ENCODE measurements at places on chromosomes 2 and 18.
A peak's percentile ranks its signal among the peaks of the same experiment; 100 is the strongest.

DNA sequence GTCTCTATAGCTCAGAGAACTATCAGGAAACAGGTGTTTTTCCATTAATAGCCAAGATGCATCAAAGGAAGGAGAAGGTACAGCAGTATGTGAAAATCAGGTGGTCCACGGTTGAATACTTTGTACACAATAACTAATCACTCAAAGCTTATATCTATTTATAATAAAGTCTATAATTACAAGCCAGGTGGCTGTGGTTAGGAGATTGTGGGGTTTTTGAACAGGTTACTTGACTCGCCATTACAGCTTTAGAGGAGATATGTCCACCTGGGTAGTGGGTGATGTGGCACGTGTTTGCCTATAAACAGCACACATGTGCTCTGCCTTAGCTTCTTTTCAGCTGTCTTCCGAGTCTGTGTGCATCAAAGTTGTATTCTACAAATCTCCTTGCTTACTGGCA lies 892.2 kb upstream of the ZEB2 start:
- DNase-seq = no peak

- DNase-seq = no peak
These were observed 144.0 kb downstream of the TNS1 start for GRCh38 chr2:217858519-217859491.

- peak; percentile 33 for DNase-seq
These were observed 45.7 kb downstream of the QPCT start for GRCh38 chr2:37389989-37390765.

DNA sequence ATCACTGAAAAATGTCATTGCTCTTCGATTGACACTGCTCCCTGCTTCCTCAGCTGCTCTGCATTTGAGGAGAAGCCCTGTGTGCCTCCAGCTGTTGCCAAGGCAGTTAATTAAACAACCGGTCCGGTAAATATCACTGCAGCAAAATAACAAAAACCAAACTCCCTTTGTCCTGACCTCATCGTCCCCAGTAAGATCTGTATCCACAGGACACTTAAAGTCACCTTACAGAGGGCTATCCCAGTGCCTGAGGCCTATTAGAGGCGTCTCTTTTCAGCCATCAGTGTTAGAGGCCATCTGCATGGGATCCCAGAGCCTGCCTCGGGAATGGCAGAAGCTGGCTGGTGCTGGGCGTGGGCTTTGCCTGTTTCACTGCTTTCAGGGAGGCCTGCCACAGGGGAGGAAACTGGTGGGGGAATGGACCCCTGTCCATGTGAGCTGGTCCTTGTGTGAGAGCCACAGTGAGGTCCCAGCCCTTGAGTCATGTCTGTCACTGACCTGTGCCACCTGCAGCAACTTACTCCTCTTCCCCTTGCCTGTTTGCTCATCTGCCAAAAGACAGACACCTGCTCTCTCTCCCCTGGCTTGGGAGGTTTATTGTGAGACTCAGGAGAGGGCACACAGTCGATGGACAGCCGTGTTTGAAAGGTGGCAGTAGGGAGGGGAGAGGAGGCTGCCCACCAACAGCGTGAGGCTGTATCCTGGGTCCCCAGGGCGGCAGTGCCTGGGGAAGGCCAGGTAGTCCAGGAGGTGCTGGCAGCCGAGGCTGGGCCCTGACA lies 117.7 kb upstream of the MCFD2 start:
- no peak for DNase-seq

GRCh38 chr18:56550121-56550520 lies 88.3 kb downstream of the TXNL1 start:
- no peak for DNase-seq

DNA sequence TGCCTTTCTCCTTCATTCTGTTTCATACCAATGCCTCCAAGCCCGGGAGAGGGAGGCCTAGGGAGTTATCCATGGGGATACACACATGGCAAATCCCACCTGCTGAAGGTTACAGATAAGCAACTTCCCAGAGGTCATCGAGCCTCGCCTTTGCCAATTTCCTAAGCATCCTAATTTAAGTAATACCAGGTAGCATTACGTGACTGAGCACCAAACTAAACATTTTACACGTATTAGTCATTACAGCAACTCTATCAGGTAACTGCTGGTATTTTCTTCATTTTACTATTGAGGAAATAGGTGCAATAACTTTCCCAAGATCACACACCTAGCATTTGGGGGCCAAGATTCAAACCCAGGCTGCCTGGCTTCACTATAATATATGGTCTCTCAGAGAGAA lies 30.1 kb upstream of the BZW1 start:
- DNase-seq = no peak

DNA sequence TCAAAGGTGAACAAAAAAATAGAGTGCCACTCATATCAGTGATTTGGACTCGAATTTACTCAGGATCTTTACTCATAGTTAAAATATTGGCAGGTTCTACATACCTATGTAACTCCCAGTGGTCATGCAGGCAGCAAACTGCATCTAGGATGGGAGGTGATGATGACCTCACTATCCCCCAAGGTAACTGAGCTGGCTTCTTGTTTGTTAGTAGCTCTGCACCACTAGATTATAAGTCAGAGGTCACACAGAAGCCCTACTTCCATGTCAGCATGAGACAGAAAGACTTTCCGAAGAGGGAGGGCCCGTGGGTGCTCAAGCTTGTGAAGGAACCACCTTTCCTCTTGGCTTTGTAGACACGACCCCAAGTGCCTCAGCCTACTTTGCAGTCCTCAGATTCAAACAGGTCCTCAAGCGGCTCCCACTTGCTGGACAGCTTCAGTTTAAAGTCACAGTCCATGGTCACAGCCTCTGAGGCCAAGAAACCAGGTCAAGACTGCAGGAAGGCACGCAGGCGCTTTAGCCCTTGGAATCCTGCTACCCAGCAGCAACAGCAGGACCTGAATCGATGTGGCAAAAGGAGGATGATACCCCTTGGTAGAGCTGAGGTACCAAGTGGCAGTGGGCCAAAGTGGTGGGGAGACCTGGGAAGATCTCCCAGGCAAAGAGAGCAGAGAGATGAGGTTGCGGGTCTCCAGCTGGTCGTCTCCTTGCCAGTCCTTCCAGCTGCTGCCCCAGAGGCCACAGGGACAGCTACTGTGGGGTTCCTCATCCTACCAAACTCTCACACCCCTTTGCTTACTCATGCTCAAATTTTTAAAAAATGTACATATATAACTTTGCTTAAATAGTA lies 4.3 kb downstream of the NTSR2 start:
- no peak for DNase-seq

- no peak for DNase-seq
These were observed 272.2 kb upstream of the ACVR2A start for GRCh38 chr2:147572622-147573021.

DNA sequence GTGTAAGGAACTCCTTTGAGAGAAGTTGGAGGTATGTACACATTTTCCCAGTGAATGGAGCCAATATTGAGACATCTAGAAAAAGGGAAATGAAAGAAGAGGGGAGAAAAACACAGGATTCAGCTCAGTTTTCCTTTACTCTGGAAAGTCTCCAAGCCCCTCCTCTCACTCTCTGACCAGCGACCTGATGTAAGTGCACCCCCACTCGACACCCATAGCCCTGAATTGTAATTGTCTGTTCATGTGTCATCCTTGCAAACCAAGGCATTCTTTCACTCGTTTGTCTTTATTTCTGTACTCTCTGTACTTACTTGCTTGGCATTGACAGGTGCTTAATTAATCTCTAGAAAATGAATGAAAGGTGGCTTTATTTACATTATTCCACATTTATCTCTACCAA lies 55.7 kb upstream of the CTAGE1 start:
- DNase-seq = no peak

DNA sequence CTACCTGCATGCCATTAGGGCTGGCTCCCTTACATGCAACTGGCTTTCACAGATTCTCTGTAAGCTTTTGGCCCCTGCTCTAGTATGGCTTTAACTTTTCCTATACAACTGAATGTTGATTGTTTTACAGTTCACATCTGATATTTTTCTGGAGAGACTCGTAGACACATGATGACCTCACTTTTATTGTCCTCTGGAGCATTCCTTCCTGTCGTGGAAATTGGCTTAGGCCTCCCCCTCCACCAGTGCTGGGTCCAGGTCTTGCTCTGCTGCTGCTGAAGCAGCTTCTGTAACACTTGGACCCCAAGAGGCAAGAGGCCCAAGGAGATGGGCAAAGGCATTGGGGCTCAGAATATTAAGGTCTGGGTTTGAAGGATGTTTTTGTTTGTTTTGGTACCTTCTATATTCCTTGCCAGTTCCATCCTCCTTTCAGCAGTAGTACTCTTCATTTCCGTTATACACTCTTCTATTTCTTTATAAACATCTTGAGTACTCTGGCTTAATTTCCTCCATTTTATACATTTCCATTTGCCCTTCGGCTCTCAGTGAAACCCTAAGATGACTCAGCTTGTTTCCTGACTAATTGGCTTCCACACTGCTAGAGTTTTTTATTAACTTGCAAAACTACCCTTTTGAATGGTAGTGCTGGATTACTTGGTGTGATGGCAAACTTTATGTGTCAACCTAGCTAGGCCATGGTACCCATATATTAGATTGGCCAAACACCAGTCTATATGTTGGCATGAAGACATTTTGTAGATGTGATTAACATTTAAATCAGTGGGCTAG lies 219.8 kb downstream of the CDCA7 start:
- no peak for DNase-seq

DNA sequence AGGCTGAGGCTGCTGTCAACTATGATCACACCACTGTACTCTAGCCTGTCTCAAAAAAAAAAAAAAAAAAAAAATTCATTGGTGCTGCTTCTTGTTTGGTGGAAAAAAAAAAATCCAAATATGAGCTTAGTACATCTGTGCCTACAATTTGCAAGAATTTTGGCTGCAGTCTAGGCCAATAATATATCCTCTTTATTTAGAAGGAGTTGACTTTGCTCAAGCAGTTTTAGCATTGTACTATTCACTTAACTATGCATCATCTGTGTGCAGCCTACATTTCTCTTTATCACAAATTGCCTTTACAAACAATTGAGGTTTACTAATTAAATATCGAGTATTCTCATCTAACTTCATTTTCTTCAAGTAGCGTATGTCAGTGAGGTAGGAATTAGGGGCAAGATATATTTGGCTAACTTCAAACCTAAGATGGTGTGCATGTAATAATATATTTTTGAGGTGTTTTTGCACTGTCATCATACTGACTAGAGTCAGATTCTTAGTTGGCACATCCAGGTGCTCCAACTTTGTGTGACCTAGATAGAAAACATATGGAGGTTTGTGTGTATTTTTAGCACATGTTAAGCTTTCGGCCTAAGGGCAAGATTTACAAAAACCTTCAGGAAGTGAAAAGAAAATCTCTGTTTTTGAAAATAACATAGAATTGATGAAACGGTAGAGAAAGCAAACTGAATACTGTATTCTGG lies 51.8 kb downstream of the PMS1 start:
- DNase-seq = no peak

DNA sequence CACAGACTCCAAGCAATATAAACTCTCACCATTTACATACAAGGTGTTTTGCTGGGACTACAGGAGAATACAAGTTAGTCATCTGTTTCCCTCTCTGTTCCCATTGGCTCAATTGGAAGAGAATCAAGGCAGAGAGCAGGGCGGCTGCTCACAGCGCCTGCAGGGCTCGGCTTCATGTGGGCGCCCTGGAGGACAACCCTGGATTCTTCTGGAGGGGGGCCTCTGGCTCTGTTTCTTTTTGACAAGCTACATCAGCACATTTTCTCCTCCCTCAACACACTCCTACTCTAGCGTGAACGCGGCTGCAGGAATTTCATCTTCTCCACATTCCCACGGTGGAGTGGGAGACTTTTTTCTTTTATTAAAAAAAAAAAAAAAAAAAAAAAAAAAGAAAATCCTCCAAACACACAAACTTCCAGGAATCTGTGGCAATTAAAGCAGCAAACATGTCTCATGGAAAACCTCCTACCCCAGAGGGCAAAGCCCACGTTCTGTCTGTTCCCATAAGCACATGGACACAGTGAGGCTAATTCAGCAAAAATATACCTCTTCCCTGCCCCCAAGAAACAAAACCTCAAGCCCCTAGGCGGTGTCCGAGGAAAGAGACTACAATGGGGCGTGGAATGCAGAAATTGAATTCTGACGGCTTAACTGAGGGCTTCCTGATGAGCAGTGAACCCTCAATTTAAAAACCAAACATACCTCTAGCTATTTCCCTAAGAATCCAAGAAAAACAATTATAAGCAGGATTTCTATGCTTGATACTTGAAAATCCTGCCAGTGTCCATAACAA lies 50.6 kb downstream of the PARD6G start:
- no peak for DNase-seq

- DNase-seq = no peak
These were observed 258.9 kb downstream of the CYRIA start for GRCh38 chr2:16406496-16407289.

DNA sequence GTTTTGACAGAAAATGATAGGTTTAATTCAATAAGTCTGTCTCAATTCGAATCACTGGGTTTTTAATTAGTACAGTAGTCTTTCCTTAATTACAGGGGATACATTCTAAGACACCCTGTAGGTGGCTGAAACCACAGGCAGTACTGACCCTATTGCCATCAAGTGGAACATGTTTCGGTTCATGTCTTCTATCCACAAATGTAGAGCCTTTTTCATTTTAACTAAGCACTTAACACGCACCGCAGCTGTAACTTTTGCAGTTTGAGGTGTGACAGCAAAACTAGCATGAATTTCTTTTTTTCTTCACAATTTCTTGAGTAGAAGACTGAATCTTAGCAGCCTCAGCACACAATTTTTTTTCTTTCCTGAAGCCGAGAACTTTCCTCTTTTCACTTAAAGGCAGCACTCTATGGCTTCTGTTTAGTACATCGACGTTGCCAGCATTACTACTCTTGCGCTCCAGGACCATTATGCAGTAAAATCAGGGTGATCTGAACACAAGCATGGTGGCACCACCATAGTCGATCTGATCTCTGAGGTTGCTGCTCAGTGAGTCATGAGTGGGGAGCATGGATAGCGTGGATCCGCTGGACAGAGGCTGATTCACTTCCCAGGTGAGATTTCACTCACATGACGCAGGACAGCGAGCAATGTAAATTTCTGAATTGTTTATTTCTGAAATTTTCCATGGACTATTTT lies 805.1 kb downstream of the RNF144A start:
- DNase-seq = no peak

DNA sequence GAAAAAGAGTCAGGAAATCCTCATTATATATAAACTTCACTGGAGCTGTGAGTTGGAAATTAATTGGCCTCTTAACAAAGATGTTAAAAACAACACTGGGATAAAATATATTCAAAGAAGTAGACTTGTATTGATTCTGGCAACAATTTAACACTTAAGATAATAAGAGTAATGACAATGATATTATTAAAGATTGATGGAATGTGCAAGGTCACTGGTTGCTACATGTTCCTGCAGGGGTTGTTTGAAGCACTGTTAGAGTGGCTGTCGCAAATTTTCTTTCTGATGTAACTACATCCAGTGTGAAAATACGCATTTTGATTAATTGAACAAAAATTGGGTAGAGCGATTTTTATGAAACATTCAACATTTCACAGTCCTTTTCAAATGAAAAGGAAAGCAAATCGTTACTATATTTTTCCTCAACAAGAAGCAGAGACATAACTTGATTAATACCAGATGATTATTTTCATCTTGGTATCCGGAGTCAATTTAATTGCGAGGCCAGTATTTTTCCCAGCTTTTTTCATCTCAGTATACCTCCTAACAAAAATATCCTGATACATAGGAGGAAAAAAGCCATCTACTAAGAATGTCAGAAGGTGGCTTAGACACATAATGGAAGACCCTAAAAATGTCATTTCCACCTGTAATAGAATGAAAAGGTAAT lies 6.1 kb downstream of the PTGR3 start:
- DNase-seq = no peak

Measured in NCI-H446 (cell line).